Activated B cell treated with CpG ODN at 0.5 μM for 24 hours (primary cell): ENCODE measurements at places on chromosomes 2 and 18.

GRCh38 chr2:136019306-136019705 is 33.9 kb upstream of the DARS1 start:
- no peak for DNase-seq

GRCh38 chr2:173264603-173265366 is 89.9 kb upstream of the CDCA7 start:
- DNase-seq, result peak; percentile 18

- DNase-seq, result no peak
These were observed 291.3 kb downstream of the RIT2 start for GRCh38 chr18:42824178-42824577.

GRCh38 chr2:161415034-161415986 is 787 bp upstream of the TBR1 start:
- DNase-seq, result no peak

- no peak for DNase-seq
These were observed 3.3 kb upstream of the CNDP1 start for GRCh38 chr18:74531043-74531442.

GRCh38 chr18:24536326-24536725 is 75.9 kb downstream of the HRH4 start:
- no peak for DNase-seq

DNA sequence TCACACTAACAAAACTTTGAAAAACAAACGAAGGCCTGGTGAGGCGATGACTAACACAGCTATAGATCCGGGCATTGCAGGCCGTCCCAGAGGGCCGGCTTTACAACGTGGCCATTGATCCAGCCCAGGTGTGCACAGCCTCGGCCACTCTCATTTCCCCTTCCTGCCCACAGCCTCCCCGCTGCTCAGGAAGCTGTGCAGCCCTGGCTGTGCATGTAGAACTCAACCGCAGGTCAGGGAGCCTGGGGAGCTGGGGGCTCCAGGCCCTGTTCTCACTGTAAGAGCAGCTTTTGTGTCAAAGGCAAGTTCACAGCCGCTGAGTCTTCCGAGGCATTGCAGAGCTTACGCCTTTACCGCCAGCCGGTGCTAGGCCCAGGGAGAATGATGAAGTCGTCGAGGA is 87.2 kb downstream of the LONRF2 start:
- DNase-seq, result peak; percentile 67

DNA sequence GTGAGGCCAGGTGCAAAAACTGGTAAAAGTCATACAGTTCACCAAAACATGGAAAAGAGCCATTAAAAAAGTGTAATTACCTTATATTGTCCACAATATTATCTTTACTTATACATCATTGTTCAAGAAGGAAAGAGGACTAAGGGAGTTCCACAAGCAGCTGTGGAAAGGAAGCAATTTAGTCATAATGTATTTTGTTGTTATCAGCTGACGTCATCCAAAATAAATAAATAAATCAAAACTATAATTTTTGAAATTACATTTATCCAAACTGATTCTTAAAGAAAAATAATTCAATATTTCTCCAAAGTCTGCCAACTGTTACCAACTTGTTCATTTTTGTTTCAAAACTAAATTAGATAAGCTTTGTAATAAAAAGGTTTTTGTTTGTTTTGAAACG is 256.1 kb upstream of the CNTNAP5 start:
- no peak for DNase-seq

DNA sequence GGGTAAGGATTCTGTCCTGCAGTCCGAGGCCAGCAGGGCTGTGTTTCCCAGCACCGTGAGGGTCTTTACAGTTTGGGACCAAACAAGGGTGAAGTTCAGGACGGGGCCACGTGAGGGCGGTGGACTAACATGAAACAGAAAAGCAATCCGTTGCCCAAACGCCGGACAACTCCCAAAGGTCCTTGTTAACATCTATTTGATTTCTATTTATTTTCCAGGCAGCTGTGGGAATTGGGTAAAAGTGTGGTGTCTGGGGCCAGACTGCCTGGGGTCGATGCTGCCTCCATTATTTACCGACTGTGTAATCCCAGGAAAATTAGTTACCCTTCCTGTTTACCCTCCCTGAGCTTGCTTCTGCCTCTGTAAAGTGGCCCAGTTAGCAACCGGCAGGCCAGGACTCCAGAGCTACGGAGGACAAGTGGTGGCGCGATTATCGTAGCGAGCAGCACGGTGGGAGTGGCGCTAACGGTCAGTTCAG is 66.3 kb upstream of the TCF7L1 start:
- DNase-seq, result no peak

GRCh38 chr2:58914733-58915505 is 673.8 kb upstream of the FANCL start:
- DNase-seq, result no peak

GRCh38 chr2:40049781-40050180 is 270.7 kb upstream of the THUMPD2 start:
- DNase-seq, result no peak

GRCh38 chr18:51430538-51430937 is 233.1 kb upstream of the MEX3C start:
- no peak for DNase-seq

- DNase-seq, result no peak
These were observed 33.0 kb downstream of the ERBB4 start for GRCh38 chr2:212505586-212505985.

DNA sequence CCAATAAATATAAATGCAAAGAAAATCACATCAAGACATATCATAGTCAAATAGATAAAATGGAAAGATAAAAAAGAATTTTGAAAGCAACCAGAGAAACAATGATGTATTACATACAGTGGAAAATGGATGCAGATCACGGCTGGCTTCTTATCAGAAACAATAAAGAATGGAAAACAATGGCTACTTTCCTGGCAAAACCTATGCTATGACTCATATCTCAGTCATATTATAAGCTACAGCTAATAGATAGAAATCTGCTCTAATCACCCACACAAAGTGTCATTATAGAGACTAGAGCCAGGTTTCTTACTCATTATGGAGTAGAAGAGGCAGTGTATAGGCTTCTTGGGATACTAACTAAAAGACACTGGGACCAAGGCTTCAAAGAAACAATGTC is 93.5 kb upstream of the TACR1 start:
- DNase-seq, result no peak

GRCh38 chr2:215847718-215848117 is 165.6 kb downstream of the MREG start:
- DNase-seq, result no peak

- DNase-seq, result no peak
These were observed 220.8 kb downstream of the ALK start for GRCh38 chr2:29700560-29700959.

DNA sequence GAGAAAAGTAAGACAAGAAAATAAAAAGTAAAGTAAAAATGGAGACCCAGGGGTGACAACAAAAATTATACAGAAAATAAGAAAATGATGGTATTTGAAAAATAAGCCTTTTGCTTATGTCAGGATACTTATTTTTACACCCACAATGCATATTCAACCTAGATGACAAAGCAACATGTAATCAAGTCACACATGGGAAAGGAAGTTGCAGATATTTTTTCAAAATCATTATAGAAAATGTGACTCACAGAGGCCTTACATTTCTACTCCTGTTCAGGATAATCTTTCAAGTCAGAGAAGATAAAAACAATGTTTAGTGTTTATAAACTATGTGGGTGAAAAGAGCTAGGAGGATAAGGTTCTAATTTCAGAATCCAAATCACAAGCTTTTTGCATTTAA is 275.3 kb upstream of the UBE2E3 start:
- DNase-seq, result no peak

DNA sequence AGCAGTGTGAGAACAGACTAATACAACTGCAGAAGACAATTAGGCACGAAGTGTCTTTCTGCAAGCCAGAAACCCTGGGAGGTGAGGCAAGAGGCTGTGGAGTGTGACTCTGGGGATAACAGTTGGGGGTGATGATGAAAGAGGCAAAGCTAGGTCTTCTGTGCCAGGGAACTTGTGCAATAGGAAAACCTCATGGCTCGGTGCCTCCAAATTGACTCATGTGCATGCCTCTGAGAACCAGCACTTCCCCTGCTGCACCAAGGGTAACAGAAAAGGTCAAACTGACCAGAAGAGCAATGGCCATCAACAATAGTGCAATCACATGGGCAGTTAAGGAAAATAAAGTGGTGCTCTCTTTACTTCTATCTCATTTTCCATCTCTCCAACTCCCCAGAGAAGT is 136.4 kb downstream of the SCG2 start:
- no peak for DNase-seq

DNA sequence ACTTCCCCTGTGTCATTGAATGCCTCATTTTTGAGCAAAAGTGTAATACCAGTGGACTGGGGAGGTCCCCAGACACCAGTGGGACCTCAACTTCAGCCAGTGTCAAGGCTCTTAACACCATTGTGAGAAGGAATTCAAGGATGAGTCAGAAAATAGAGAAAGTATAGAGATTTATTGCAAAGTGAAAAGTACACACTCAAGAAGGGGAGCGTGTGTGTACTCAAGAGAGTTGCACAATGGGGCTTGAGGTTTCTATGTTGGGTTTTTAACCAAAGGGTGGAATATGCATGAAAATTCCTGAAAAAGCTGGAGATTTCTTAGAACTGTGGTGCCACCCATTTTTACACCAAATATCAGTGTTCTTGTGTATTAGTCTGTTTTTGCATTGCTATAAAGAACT is 81.9 kb downstream of the ADCYAP1 start:
- no peak for DNase-seq

GRCh38 chr2:47274054-47274782 is 119.1 kb upstream of the STPG4 start:
- no peak for DNase-seq

DNA sequence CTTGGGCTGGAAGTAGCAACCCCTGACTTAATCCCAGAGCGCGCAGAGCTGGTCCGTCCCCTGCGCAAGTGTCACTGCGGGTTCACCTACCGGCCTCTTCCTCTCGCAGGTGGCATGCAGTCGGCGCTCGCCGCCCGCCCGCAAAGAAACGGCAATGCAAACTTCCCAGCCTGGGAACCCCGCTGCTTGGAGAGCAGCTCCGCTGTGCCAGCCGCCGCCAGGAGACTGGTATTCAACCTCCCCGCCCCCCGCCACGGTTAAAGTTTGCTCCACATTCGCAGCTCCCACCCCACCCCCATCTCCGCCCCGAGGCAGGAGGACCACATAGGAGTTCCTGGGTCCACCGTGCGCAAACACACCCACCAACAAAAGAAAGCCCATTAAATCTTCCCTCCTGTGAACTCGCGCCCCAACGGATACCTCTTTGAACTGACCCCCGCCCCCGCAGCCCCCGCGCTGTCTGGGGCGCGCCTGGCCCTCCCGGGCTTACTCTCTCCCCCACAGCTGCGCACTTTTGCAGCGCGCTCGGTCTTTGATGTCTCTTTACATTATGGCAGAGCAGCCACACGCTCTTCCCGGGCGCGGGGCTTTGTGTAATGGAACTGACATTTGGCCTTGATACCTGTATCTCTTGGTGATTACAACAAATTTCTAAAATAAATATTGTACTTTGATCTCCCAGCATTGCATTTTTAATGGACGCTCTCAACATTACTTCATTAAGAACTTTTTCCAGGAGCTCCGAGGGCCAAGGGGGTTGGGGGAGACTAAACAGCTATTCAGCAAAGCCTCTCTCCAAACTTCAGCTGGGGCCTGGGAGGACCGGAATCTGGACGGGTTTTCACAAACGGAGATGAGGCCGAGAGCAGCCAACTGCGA is 3.1 kb upstream of the SP5 start:
- DNase-seq, result no peak

DNA sequence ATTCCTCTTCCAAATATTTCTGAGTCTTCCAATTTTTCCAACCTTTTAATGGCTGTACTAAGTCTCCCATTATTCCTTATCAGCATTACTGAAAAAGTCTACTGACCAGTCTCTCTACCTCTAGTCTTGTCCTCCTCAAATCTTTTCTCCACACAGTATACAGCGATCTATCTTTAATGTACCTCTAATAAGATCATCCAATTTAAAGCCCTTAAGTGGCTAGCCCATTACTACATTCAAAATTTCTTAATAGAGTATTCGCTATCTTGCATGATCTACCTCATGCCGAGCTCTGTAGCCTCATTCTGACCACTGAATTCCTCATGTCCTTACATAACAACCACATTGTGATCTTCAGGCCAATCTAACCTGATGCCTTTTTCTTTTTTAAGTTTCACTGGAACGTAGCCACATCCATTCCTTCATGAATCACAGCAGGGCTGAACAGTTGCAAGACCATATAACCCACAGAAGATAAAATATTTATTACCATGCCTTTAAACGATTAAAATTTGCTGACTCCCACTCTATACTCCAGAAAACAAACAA is 57.9 kb downstream of the SLC66A3 start:
- DNase-seq, result no peak

DNA sequence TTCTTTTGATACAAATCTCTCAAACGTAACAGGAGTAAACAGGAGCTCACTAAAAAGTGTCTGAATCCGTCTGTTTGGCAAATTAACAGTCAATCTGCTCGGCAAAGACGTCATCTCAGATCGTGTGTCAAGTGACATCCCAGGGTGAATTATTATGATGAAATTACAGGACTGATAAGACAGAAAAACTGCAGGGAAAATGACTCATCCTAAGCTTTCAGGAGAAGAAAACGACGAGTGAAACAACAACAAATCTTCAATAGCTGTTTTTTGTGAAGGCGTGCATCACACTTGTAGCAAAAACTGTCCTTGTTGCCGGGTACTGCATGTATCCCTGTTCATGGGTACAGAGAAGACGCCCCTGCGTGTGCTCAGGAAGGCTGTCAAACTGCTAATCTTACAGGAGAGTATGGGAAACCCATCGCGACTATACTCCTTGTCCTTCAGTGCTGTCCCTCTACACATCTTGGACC is 24.9 kb downstream of the EPB41L3 start:
- DNase-seq, result no peak

GRCh38 chr2:67716895-67717396 is 319.8 kb downstream of the ETAA1 start:
- DNase-seq, result no peak

DNA sequence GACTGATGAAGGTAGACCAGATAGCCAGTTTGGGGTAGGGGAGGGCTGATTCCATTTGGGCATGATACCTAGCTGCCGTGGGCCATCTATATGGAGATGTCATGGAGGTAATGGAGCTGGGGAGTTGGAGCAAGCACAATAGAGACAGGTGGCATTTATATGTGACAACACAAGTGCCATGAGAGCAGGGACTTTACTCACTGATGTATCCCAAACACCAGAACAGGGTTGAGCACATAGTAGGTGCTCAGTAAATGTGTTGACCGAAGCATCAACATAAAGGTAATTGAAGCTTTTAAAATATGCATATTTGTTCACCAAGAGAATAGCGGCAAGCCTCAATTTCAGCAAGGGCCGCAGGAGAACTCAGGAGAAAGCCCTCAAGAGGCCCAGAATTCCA is 15.0 kb downstream of the SLC30A3 start:
- no peak for DNase-seq

GRCh38 chr18:74230922-74231714 is 60.6 kb downstream of the CYB5A start:
- no peak for DNase-seq

DNA sequence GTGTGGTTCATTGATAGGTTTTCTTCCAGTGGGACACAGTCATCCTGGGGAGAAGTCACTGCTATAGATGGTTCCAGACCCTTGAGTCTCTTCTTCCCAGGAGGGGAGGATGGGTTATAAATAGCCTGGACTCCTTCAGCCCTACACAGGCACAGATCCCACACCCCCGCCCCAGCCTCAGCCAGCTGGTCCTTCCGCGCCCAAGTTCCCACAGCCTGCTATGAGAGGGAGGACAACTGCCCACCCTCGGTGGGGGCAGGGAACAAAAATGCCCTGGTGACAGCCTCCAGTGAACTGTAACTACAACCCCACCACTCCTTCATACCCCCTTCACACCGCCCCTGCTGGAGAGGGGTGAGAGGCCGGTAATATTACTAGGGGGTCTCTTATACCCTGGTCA is 3.2 kb downstream of the ZBTB7C start:
- no peak for DNase-seq
